ENCODE measurements at places on chromosomes 3 and 15.
A peak's percentile ranks its signal among the peaks of the same experiment; 100 is the strongest.

- DNase-seq: no peak
Observed at GRCh38 chr15:60932051-60932915, 296.8 kb downstream of the RORA start.

- DNase-seq: no peak
Observed at GRCh38 chr3:85005946-85006345, 47.2 kb downstream of the CADM2 start.

- DNase-seq: no peak
Observed at GRCh38 chr3:56775838-56776555, 25.8 kb downstream of the ARHGEF3 start.

DNA sequence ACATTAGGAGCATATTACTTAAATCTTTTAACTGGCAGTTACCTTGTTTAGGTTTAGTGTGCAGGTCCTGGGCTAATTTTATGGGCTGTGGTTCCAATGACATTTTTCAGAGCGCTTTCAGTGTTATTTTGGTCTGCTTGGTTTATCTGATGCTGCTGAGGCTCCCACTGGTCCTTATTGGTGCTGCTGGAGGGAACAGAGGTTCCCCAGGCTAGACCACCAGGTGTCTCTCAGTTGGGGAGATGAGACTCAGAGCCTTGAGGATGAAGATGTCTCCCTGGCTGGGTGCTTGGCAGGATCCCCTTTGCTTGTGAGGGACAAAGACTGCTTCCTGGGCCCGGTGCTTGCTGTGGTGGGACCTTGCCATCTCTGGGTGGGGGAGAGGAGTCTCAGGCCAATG lies 28.3 kb upstream of the TASOR start:
- no peak for DNase-seq

DNA sequence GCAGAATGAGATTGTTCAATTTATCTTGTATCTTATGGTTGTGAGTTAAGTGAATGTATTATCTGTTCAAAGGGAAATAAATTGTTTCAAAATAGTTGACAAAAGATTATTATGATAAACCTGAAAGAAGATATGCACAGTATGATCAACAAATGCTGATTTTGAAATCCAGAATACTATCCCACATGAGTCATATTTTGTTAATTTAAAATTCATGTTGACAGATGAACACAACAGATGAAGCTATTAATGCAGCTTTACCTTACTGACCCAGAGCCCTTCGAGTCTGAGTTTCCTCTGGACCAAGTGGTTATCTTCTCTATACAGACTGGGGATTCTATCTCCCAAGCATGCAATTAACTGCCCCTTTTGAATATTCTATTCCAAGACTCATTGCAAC lies 482.8 kb downstream of the FGF12 start:
- DNase-seq: no peak

DNA sequence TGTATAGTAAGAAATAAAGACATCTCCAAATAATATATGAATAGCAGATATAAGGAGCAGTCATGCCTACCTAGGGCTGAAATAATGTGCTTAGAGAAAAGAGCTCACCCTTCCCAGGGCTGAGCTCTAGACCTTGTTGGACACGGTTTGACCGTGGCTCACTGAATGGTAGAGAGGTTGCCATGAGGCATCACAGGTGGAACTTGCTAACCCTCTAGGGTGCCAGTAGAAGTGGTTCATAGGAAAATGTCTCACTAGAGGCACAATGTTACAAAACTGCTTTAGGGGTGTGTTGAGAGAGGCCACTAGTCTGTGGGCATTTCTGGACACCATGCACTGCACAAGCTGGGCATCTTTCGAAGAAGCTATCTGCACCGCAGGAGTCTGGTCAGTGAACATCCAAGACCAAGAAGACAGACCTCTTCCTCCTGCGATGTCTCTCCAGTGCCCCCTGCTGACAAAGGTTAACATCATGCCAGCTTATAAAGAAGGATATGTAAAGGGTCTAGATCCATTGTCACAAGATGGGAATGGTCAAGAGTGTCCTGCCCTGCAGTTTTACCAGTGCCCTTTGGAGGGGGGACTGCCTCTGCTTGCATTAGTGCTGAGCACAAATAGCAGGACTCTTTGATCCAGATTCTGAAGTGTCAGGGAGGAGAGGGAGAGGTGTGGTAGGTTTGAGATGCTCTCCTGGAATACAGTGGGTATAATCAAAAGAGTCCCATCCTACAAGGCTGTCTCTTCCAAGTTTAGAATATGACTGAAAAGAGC lies 266.8 kb downstream of the ZNF385D start:
- DNase-seq: peak; percentile 21

DNA sequence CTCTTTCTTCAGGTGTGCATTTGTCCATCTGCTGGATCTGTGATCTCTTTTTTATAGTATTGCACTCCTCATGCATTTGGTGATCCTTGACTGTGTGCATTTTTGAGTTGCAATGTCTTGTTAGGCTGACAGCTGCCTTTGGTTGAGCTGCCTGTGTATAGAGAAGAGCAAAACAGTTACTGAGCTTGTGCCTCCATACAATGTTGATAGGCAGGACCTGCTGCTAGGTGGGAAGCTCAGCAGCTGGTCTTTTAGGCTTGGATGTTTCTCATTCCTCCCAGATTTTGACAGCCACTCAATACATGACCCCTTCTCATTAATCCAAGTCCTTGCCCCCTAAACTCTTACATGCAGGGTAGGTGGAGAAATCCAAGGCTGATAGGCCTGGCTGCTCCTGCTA lies 74.8 kb upstream of the PIAS1 start:
- DNase-seq: no peak

- no peak for DNase-seq
Observed at GRCh38 chr3:121883507-121883906, 10.7 kb upstream of the SLC15A2 start.

DNA sequence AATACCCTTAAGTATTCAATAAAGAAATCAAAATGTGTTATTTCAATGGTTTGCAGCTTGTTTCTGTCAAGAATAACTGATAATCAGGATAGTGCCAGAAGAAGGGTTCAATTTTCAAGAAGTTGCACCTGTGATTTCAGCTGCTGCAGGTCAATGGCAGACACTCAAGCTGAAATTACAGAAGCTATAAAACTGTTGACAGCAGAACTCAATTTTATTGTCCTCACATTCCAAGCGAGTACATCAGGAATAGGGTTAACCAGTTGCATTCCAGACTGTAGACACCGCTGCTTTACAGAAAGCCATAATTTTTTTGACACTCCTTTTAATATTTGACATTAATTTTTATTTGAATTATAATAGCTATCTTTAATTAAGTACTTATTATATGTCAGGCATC lies 364.1 kb downstream of the CGGBP1 start:
- no peak for DNase-seq

- DNase-seq: no peak
Observed at GRCh38 chr15:86588413-86588812, 508.7 kb downstream of the AGBL1 start.

DNA sequence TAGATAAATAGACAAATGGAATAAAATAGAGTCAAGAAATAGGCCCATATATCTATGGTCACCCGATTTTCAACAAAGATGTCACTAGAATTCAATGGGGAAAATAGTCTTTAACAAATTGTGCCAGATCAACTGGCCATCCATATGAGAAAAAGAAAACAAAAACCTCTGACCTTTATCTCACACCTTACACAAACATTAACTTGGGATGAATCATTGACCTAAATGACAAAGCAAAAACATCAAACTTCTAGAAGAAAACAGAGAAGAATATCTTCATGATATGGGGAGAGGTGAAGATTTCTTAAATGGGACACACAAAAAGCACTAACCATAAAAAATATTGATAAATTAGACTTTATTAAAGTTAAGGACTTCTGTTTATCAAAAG lies 31.9 kb downstream of the ITGA11 start:
- no peak for DNase-seq

DNA sequence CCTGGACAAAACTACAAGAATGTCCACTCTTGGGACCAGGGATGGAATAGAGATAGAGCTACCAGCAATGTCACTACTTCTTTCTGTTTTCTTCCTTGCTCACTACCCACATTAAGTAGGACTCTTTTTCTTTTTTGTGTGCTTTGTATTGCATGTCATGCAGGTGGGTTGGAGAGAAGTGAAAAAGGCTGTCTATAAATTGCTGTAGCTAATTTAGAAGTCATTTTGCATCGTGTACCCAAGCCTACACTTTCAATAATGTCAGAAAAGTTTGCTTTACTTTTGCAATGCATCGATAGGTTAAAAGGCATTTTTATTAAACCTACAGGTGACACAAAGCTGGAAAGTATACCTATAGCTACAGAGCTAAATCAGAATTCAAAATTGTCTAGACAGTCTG lies 58.9 kb downstream of the GTF2E1 start:
- DNase-seq: no peak

- peak; percentile 99 for DNase-seq
Observed at GRCh38 chr3:185585859-185586685, at the start of gene SENP2. Gene SENP2 (plus strand): TSS chr3:185586295. CDS start chr3:185586414, 119 bp downstream.

- DNase-seq: no peak
Observed at GRCh38 chr15:36756707-36757106, 177.3 kb downstream of the CDIN1 start.

GRCh38 chr15:49343546-49343945 lies 79.5 kb upstream of the FGF7 start:
- DNase-seq: no peak

GRCh38 chr3:46549408-46549904 lies 16.6 kb downstream of the LRRC2 start:
- no peak for DNase-seq

- no peak for DNase-seq
Observed at GRCh38 chr15:101702077-101702476, 22.2 kb downstream of the TARS3 start.

DNA sequence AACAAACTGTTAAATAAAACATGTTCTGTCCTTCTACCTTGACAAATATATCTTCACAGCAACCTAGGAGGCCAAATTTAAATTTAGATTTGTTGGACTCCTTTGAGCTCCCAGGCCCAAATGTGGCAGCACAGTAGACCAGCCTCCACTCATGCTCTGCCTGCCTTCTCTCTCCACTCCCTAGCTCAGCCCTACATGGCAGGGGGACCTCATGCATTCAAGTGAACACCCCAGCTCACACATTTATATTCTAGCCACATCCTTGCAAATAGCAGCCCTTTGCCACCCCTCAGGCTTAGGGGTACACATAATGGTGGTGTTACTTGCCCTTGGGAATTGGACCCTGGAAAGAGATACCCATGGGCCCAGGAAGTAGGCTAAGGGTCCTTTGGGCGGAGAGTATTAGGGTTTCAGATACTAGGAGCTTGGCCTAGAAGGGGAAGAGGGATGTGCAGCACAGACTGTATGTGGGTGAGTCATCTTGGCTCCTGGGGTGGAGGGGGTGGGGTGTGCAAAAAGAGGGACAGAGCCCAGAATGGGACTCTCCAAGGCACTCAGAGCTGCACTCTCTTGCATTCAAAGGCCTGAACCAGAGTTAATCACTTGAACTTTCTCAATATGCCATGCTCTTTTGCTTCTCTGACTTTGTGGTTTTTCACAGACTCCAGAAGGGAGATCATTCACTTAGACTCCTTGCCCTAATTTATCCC lies 268.4 kb upstream of the ROPN1 start:
- DNase-seq: no peak

DNA sequence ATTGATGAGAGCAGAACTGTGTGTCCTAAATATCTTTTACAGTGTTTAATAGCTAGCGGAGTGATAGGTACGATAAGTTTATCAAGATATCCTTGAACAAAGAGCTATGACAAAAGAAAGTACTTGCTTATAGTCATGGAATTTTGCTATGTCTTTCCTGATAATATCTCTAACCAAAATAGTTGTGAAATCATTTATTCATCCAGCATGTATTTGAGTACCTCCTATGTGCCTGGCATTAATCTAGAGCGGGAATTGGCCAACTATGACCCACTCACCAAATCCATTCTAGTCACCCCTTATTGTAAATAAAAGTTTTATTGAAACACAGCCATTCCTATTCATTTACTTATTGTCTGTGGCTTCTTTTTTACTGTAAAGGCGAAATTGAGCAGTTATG lies 46.6 kb downstream of the ZFAND6 start:
- no peak for DNase-seq

GRCh38 chr3:115498898-115499297 lies 124.4 kb upstream of the GAP43 start:
- no peak for DNase-seq

GRCh38 chr3:57783186-57784088 lies 27.3 kb downstream of the SLMAP start:
- DNase-seq: no peak

DNA sequence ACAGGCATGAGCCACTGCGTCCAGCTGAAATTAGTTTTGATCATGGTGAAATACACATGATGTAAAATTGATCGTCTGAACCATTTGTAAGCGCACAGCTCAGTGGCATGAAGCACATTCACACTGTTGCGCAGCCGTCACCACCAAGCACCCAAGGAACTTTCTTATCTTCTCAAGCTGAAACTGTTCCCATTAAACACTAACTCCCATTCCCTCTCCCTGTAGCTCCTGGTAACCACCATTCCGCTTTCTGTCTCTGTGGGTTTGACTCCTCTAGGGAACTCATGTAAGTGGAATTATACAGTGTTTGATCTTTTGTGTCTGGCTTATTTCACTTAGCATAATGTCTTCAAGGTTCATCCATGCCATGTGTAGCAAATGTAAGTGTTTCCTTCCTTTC lies 62.3 kb downstream of the FBLN2 start:
- DNase-seq: no peak

DNA sequence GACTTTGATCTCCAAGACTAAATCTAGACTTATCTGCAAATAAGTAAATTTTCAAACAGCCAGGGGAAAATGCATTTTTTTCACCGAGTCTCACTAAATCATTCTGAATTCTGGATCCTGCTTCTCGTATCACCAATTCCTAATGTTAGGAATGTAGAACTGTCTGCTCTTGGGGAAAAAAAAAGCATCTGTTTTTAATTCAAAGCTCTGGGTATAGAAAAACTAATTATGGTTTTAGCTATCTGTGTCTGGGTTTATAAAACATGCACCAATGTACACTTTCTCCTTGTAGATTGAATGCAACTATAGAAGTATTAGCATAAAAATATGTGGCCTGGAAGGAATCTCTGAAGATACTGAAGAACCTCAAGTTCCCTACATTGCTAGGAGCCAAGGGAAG lies 4.8 kb upstream of the CDAN1 start:
- DNase-seq: no peak

DNA sequence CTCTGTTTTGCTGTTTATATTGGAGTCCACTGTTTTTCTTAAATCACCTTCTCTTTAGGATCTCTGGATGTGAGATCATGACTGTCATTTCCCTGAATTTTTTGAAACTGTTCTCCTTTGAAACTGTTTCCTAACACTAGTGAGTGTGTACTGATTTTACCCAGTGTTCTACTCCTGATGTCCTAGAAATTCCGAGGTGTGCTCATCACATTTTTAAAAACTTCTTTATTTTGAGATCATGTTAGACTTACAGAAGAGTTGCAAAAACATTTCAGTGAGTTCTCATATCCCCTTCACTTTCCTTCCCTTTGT lies 292.6 kb downstream of the NFKBIZ start:
- DNase-seq: no peak

GRCh38 chr3:197041875-197042488 lies 12.4 kb upstream of the MELTF start:
- DNase-seq: no peak
